Aorta (tissue), 5 donors: ENCODE measurements at places on chromosomes 6 and 20. TPM values are rescaled to one million over a fixed set of nuclear protein-coding genes. Genes with fewer than 3 reads are reported as not detected.

The CLDN20 gene
- total RNA-seq = not detected

GRCh38 chr20:11712639-11713160, 205.0 kb upstream of the BTBD3 start:
- DNase-seq = no peak

The PDSS2 gene
- total RNA-seq = 12.9 TPM

The RNF144B gene
- total RNA-seq = 35.9 TPM

GRCh38 chr6:43746613-43747102, 23.4 kb upstream of the VEGFA start:
- DNase-seq = peak; percentile 64

DNA sequence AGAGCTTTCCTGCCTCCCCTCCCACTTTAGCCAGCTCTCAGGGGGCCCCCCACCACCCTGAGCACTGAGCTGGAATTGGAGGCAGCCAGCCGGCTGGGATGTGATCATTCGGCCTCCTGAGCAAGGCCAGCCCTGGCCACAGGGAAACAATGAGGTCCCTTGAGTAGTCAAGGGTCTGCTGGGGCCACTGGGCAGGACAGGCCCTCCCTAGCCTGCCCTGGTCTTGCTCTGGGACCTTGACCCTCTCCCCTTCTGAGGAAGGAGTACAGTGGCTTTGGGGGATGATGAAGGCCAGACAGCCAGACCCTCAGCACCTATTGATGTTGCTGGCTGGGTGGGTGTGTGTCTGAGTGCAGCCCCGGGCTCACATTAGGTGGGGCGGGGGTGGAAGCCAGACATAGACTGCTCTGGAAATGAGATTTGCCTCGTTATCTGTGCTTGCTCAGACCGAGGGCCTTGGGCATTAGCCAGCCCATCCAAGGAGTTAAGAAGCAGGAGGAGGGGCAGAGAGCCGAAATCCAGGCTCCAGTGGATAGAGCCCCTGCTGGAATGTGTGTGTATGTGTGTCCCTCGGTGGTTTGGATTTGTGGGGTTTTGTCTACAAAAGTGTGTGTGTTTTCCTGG, 21.3 kb downstream of the CD40 start:
- no peak for DNase-seq

DNA sequence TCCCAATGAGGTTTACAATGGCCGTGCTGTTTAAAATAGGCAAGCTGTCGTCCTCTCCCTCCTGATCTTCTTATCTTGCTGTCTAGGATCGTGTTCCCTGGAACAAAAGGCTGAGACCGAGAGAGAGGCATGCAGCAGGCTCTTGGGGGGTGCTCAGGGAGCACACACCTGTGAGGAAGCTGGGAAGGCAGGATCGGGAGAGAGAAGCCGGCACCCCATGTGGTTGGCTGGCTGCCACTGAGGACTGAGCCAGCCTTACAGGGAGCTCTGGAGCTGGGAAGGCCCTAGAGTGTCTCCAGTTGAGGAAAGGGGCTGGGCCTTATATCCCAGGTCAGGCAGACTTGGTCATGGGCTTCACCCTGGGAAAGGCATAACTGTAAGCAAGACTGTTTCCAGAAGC, 184.2 kb downstream of the LY86 start:
- DNase-seq = no peak

The HTR1E gene
- total RNA-seq = not detected

GRCh38 chr6:45808917-45809316, 206.7 kb downstream of the CLIC5 start:
- no peak for DNase-seq

DNA sequence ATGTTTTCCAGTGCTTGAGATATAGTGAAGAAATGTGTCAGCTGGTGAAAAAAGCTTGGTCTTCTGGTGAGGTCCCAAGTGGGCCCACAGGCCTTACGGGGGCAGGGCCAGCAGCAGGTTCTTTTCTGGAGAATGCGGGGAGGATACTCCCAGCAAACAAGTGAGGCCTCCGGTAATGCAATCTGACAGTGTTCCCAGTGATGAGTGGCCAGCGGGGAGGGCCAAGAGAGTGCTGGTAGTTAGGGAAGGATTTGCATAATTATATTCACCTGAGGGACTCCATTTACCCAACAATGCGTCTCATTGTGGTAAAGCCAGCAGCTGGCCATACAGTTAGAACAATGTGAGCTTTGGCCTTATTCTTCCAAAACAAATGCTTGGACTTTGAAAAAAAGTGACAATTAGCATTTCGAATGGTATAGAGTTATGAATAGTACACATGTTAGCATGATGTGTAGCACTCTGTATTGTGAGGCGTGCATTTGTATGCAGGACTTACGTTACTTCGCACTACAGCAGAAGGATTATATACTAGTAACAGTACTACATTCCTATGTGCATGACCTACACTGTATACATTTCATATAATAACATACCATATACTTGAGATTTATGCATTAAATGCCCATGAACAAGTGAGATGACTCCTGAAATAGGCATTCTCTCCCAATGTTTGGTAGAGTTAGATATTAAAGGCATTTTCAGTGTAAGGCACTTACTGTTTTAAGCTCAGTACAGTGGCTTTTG, 69.8 kb downstream of the MYB start:
- DNase-seq = no peak

GRCh38 chr20:57475388-57476083, 49.4 kb downstream of the CTCFL start:
- no peak for DNase-seq

DNA sequence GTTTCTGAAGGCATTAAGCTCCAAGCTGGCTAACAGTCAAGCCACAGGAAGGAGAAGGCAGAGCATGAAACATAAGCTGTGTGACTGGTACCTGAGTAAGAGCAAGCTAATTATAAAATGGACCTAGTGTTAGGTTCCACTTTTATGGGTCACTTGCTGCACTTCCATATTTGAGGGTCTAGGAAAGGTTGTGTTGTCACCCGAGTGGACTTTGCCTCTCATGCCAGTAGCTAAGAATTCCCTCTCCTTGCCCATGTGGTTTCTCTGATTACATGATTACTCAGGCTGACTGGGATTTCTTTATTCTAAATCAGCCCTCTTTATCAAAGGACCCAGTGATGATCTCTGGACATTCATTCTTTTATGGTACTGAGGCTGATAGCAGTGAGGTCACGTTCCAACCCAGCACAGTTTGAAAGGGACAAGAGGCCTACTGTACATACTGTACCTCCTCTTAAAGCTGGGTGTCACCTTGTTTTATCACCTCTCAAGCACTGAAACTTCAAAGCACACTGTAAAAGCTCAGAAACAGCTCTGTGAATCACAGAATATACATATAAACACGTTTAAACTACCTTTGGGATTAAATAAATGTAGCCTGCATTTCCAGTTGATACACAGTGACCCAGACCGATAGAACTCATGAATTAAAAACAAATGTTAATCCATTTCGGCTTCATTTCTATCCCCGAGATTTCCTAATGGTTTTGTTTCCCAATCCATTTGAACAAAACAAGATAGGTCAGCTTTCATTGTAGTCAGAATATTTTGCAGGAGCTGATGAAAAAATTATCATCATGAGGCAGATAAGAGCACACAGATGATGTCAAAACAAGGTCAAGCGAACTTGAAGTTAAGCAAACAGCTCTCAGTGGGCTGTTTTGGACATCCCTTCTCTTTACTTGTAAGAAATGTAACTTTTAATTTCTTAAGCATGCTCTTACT, 96.5 kb downstream of the ALDH8A1 start:
- no peak for DNase-seq

DNA sequence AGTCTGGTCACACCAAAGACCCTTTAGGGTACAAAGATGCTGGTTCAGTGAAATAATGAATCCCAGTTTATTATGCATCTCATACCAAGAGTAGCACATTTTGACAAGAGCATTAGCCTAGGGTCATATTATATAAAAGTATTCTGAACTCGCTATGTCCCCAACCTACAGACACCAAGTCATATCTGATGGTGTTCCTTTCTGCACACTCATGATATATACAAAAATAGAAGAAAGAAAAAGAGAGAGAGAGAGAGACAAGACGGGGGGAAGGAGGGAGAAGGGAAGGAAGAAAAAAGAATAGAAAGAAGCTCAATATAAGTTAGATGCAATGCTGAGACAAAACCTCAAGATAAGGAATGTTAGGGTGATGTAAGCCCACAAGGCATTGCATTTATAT, 131.1 kb downstream of the DST start:
- DNase-seq = no peak

- DNase-seq = no peak
Observed at GRCh38 chr6:16939839-16940238, 162.0 kb upstream of the STMND1 start.

- no peak for DNase-seq
Observed at GRCh38 chr6:40036186-40036585, 101.9 kb upstream of the MOCS1 start.

- no peak for DNase-seq
Observed at GRCh38 chr20:62708591-62709536, at the start of gene NTSR1. NTSR1 (plus strand) TSS chr20:62708836; CDS start chr20:62709208, 372 bp downstream.

DNA sequence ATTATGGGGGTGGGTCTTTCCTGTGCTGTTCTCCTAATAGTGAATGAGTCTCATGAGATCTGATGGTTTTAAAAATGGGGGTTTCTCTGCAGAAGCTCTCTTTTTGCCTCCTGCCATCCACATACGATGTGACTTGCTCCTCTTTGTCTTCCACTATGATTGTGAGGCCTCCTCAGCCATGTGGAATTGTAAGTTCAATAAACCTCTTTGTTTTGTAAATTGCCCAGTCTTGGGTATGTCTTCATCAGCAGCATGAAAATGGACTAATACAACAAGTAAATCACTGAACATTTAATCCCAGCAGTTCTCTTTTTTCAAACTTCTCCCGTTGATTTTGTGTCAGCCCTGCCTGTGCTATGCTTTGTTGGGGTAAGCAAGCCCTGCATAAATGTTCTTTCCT, 95.2 kb downstream of the FAM217A start:
- no peak for DNase-seq
